ENCODE measurements at places on chromosomes 2 and 18. TPM values are rescaled to one million over a fixed set of nuclear protein-coding genes. Genes with fewer than 3 reads are reported as not detected.
A peak's percentile ranks its signal among the peaks of the same experiment; 100 is the strongest.

The LIPG gene
- total RNA-seq: 12.5 TPM

The DNER gene
- 4.7 TPM for total RNA-seq

The TUBA4B gene
- total RNA-seq: 5.7 TPM

The C2orf76 gene
- 19.5 TPM for total RNA-seq

The ARHGEF4 gene
- total RNA-seq: 15.9 TPM

The SCYGR4 gene
- total RNA-seq: not detected

GRCh38 chr2:42032224-42032620 lies 15.6 kb upstream of the PKDCC start:
- no peak for DNase-seq

DNA sequence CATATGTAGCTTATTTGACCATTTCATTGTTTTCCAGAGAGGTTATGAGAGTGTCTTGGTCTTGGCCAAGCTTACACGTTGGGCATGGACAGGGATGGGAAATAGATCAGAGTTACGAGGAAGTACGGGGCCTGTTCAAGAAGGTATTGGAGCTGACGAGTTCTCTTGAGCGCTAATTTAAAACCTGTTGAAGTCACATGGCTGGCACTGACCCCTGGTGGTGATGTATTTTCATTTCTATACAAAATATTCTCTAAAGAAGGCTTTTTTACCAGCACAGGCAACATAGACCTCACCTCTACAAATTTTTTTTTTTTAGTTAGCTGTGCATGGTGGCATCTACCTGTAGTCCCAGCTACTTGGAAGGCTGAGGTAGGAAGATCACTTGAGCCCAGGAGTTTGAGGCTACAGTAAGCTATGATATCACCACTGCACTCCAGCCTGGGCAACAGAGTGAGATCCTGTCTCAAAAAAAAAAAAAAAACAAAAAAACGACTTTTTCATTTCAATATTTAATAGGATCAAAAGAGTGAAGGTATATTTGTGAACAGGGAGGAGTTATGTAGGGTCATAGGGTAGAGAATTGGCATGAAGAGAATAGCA lies 19.6 kb downstream of the UGP2 start:
- peak; percentile 76 for DNase-seq

DNA sequence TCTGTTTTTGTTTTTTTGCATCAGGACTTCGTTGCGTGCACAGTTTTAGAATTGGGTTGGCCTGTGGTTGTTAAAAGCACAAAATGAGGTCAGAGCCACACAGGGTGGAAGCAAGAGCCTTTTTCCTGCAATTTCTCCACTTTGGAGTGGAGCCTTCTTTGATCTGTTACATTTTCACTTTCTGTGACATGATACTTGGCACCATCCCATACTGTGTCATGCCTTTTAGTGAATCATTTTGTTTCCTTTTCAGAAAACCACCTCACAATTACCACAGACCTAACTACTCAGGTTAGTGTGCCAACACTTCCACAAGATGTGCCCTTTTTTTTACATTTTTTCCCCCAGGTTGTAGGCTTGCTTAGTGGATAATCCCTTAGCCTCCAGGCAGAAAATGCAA lies 32.5 kb downstream of the MERTK start:
- no peak for DNase-seq

GRCh38 chr2:20697322-20697934 lies 30.5 kb downstream of the GDF7 start:
- DNase-seq: no peak

DNA sequence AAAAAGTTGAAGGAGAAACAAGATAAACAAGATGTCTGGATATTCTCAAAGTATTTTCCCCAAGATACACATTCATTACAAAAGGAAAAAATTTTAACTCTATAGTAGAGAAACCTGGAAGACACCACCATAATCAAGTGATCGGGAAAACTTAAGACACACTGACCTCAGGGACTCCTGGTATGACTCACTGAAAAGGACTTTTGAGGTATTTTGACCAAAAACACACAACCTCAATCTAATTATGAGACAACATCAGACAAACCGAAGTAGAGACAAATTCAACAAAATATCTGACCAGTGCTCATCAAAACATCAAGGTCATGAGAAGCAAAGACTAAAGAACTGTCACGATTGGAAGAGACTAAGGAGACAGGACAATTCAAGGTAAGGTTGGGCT lies 34.7 kb downstream of the LPIN2 start:
- no peak for DNase-seq

DNA sequence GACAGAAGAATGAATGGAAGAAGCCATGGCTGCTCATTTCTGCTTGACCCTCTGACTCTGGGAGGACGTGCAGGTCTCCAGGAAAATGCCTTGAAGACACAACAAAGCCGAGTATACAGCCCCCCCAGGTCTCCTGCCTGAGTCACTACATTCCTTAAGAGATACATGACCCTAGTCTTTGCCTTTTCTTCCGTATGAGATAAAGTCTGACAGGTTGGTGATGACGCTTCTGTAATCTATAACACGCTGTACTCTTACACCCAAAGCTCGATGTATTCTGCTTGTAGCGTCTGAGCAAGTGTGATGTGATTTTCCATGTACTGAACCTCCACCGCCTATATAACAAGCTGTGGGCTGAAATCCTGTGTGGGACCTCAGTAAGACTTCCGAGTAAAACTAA lies 77.3 kb downstream of the KCTD1 start:
- no peak for DNase-seq

DNA sequence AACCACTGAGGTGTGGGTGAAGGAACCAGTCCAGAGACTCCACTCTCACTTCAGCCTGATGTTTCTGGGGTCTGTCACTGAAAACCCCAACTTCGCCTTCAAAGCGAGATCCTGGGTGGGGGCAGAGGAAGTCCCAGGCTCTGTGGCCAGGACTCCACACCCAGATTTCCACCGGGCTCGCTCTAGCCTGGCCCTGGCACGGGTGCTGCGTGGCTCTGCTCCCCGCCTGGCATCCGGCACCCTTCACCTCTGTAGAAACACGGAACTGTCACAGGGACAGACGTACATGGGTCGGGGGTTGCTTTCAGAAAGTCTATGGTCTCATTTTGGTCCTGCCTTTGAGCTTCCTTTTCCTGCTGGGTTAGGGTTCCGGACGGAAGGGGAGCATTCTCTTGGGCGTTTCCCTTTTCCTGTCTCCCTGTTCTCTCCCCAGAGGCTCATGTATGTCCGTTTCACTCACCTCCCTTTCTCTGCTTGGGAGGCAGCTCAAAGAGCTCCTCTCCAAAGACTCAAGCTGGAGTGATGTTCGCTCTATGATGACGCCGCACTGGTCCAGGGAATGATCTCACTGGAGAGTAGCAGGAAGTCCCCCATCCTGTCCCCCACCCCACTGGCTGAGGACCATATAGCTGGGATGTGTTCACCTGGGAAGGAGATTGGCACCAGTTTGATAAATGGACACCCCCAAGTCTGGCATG lies 41.5 kb downstream of the ODC1 start:
- no peak for DNase-seq

DNA sequence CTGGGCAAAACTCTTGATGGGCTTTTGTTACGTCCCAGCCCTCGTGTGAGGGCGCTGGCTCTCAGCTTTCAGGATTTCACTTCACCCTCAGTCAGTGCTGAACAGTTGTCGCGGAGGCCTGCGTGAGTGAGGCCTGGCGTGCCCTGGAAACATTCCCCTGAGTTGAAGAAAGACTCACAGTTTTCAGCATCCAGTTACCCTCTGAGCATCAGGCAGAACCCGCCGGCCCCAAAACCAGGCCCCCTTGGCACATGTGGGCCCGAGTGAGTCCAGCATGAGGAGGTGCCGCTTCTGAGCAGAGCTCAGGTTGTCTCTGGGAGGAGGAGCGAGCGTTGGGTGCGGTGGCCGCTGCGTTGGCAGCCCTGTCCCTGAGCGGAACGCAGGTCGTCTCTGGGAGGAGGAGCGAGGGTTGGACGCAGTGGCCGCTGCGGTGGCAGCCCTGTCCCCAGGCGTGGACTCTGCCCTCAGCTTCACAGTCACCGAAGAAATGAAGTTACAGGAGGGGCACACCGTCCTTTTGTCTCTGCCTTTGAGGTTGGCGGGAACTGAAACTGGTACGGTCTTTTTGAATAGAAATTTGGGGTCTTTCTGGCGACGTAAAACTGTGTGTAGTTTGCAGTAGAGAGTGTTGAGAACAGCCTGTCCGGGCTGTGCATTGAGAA lies at the start of gene NEU4:
NEU4 (plus strand) TSS at position 473 of the 662 bp plus-strand sequence. CDS start 5,292 bp downstream, outside the sequence.
- peak; percentile 18 for DNase-seq

GRCh38 chr2:236657215-236657614 lies 87.6 kb downstream of the ACKR3 start:
- DNase-seq: no peak

All from lung (tissue), 17 donors.